ENCODE measurements at places on chromosomes 11 and 22. TPM values are rescaled to one million over a fixed set of nuclear protein-coding genes. Genes with fewer than 3 reads are reported as not detected.

DNA sequence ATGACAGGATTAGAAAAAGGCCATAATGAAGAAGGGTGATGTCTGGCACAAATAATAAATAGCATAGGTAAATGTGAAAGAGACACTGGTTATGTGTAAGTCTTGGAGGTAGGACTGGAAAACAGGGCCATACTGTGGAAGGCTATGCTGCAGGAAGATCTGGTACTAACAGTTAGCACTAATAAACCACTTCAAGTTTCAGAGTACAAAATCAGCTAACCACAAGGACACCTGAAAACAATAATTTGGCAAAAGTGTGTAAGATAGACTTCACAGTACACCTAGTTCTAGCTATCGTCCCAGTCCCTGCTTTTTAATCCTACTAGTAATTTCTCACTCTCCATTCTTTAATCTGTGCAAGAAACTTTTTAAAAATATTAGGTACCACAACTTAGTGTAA, 44.3 kb downstream of the CWF19L2 start:
- H3K4me1 ChIP-seq, result peaks cover 13% of the 10 kb centered on the region
- H3K27me3 ChIP-seq, result no peaks in the 10 kb centered on the region
- no peak overlapping the region for H3K4me3 ChIP-seq
- H3K36me3 ChIP-seq, result peaks cover 20% of the 10 kb centered on the region

DNA sequence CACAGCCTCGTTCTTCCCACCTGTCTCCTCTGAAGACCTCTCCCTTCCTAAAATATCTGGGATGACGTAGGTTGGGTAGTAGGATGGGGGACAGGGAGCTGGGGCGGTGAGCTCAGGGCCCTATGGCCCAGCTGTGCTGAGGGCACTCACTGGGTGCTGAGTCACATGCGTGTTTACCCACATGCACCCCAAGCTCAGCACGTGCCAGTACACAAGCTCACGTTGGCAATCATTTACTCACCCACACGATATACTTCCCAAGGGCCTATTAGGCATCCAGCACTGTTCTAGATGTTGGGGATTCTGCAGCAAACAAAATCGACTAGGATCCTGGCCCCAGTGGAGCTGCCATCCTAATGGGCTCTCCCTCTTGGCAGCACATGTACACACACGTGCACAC, 28.7 kb downstream of the ARAP1 start:
- no peaks in the 10 kb centered on the region for H3K27me3 ChIP-seq
- peaks cover 73% of the 10 kb centered on the region for H3K4me1 ChIP-seq
- peak overlapping the region; percentile 71 for H3K27ac ChIP-seq
- H3K4me3 ChIP-seq, result peak overlapping the region; percentile 29
- H3K36me3 ChIP-seq, result peaks cover 17% of the 10 kb centered on the region

DNA sequence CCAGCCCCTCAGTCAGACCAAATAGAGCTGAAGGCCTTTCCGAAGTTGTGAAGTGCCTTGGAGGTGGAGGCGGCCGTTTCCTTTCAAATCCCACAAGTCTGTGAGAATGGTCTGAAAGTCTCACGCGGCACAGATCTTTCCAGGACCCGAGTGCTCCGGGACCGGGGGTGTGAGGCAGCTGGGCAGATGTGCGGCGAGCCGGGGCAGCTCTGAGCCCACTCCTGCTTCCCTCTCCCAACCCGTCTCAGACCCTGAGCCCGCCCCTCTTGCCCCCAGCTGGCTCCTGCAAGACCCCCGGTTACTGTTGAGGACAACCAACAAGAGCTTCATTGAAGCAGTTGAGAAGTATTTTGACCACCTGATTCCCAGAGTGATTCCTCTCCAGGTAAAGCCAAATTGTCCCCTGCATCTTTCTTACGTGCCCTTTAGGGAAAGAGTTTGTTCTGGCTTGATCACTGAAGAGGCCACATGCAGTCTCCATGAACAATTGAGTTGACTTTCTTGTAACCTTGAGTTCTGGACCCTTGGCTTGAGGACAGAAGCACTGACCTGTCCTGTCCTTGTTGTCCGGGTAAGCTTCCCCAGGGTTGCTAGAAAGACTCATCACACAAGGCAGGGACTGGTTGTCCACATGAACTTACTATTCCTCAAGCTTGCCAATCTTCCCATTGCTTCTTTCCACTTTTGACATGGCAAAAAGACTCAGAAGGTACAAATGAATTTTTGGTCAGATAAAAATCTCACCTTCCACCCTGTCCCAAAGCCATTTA, 7.5 kb downstream of the GLB1L3 start:
- no peak overlapping the region for H3K27ac ChIP-seq
- no peak overlapping the region for H3K4me3 ChIP-seq
- no peak for DNase-seq
- H3K36me3 ChIP-seq, result peaks cover 5% of the 10 kb centered on the region
- peaks cover 8% of the 10 kb centered on the region for H3K4me1 ChIP-seq
- no peaks in the 10 kb centered on the region for H3K27me3 ChIP-seq

DNA sequence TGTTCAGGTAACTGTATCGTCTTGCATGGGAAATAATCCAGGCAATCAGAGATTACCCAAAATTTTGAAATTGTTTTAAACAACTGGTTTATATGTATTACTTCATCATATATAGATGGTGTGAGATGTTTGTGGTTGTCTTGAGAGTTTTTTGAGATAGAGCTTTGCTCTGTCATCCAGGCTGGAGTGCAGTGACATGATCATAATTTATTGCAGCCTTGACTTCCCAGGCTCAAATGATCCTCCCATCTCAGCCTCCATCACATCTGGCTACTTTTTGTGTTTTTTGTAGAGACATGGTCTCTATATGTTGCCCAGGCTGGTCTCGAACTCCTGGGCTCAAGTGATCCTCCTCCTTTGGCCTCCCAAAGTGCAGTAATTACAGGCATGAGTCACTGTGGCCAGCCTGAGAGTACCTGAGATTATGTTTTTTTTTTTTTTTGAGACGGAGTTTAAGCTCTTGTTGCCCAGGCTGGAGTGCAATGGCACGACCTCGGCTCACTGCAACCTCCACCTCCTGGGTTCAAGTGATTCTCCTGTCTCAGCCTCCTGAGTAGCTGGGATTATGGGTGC, 11.5 kb downstream of the CTNND1 start:
- H3K4me1 ChIP-seq, result peaks cover 20% of the 10 kb centered on the region
- no peaks in the 10 kb centered on the region for H3K27me3 ChIP-seq
- no peak overlapping the region for H3K27ac ChIP-seq
- no peak overlapping the region for H3K4me3 ChIP-seq
- peaks cover 3% of the 10 kb centered on the region for H3K36me3 ChIP-seq

DNA sequence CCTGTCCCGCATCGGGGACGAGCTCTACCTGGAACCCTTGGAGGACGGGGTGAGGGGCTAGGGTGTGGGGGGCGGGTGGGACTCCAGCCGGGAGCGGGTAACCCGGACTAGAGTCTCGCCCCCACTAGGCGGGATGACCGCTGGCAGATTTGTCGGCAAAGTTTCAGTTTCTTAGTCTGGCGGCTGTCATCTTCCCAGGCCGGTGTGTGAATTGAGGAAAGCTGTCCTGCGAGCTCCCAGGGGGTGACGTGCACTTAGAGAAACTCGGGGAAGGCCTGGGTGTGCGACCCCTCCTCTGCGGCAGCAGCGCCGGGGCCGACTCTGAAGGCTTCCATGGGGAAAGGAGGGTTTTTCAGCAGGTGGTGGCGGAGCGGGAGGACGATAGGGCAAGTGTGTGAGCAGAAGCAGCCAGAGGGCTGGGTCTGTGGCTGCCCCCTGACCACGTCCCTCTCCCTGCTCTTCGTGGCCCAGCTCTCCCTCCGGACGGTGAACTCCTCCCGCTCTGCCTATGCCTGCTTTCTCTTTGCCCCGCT, 463 bp downstream of the RAD9A start:
- peak overlapping the region; percentile 67 for H3K27ac ChIP-seq
- peaks cover under 1% of the 10 kb centered on the region for H3K27me3 ChIP-seq
- H3K36me3 ChIP-seq, result peaks cover 18% of the 10 kb centered on the region
- peak overlapping the region; percentile 90 for H3K4me3 ChIP-seq

GRCh38 chr11:29656597-29656996, 360.2 kb downstream of the KCNA4 start:
- H3K36me3 ChIP-seq, result no peaks in the 10 kb centered on the region
- no peak overlapping the region for H3K4me3 ChIP-seq
- no peak overlapping the region for H3K27ac ChIP-seq
- no peaks in the 10 kb centered on the region for H3K27me3 ChIP-seq
- H3K4me1 ChIP-seq, result no peaks in the 10 kb centered on the region
- DNase-seq, result no peak

- H3K4me1 ChIP-seq, result peaks cover 58% of the 10 kb centered on the region
- H3K27ac ChIP-seq, result no peak overlapping the region
- H3K36me3 ChIP-seq, result peaks cover 2% of the 10 kb centered on the region
- peaks cover 2% of the 10 kb centered on the region for H3K27me3 ChIP-seq
- no peak overlapping the region for H3K4me3 ChIP-seq
- DNase-seq, result no peak
Measured at GRCh38 chr22:19605508-19606331, 81.5 kb upstream of the CLDN5 start.

GRCh38 chr11:112037527-112037926, 12.3 kb downstream of the DLAT start:
- peaks cover 10% of the 10 kb centered on the region for H3K4me1 ChIP-seq
- peaks cover 44% of the 10 kb centered on the region for H3K36me3 ChIP-seq
- H3K4me3 ChIP-seq, result no peak overlapping the region
- DNase-seq, result no peak
- H3K27me3 ChIP-seq, result no peaks in the 10 kb centered on the region

GRCh38 chr11:28108958-28109357, 770 bp downstream of the METTL15 start:
- peak overlapping the region; percentile 97 for H3K4me3 ChIP-seq
- H3K27ac ChIP-seq, result peak overlapping the region; percentile 83
- no peak for DNase-seq
- peaks cover 63% of the 10 kb centered on the region for H3K4me1 ChIP-seq
- no peaks in the 10 kb centered on the region for H3K27me3 ChIP-seq

DNA sequence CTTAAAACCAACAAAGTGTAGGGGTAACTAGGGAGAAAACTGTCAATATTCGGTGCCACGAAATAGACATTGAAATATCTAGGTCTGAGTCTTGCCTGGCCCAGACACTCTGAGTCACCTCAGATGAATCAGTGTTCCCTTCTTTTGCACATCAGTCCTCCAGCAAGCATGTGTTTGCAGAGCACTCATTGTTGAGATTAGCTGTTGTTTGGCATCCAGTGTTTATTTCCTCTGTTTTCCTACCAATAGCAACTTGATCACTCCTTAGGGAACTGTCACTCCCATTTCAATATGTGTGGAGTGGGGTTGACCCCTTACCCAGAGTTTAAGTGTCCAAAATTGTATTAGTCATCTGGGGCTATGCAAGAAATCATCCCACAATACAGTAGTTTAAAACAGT, 4.7 kb upstream of the ASCC2 start:
- no peak for DNase-seq
- no peak overlapping the region for H3K4me3 ChIP-seq
- peaks cover 5% of the 10 kb centered on the region for H3K27me3 ChIP-seq
- H3K27ac ChIP-seq, result no peak overlapping the region
- peaks cover 12% of the 10 kb centered on the region for H3K4me1 ChIP-seq

DNA sequence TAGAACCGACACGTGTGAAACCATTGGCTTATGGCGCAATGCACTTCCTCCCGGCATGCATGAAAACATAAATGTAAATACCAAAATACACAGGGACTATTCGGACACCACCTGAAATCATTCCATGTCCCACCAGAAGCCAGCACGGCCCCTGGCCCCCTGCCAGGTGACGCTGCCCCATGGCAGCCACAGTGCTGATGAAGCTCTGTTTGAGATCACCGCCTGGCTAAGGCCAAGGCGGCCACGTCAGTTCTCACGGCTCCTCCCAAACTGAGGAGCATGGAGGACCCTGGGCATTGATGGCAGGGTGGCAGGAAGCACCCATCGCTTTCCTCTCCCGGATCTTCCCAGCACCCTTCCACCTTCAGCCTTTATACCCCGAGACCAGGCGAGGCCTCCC, 89.5 kb downstream of the CDKN1C start:
- H3K27me3 ChIP-seq, result peaks cover 2% of the 10 kb centered on the region
- no peak overlapping the region for H3K4me3 ChIP-seq
- H3K36me3 ChIP-seq, result no peaks in the 10 kb centered on the region

Gene ISX
- not detected for total RNA-seq

Gene CARNS1
- total RNA-seq, result 0.62 TPM

Gene SYT9
- not detected for total RNA-seq

Gene APOBEC3C
- 71.5 TPM for total RNA-seq

Gene IFITM10
- total RNA-seq, result 0.32 TPM

Gene SAA1
- total RNA-seq, result not detected

Data from activated T-helper 1 cell treated with anti-CD3 and anti-CD28 coated beads, Interleukin-12 subunit alpha, Interleukin-12 subunit beta, Interleukin-2, Interleukin-4 antibody, amounts not matched to agents 30 ng/mL and 10 ng/mL and 1 ng/mL, durations not matched to agents 14 hours and 24 hours and 36 hours (primary cell).